Kidney epithelial cell (primary cell): ENCODE measurements at places on chromosomes 12 and 14. TPM values are rescaled to one million over a fixed set of nuclear protein-coding genes. Genes with fewer than 3 reads are reported as not detected.

Gene LRP10
- total RNA-seq: 124 and 150 TPM in 2 replicates

Gene SDR9C7
- not detected in 2 replicates for total RNA-seq

Gene PIK3C2G
- total RNA-seq: 0.07 and 0.13 TPM in 2 replicates

Gene ALDH1L2
- total RNA-seq: 15.0 and 15.5 TPM in 2 replicates

Gene RNASE8
- not detected in 2 replicates for total RNA-seq

Gene OR6S1
- not detected in 2 replicates for total RNA-seq

Gene CRIP2
- total RNA-seq: 101 and 128 TPM in 2 replicates

GRCh38 chr12:63319386-63319785, 168.4 kb upstream of the AVPR1A start:
- DNase-seq: peak; percentile 72

DNA sequence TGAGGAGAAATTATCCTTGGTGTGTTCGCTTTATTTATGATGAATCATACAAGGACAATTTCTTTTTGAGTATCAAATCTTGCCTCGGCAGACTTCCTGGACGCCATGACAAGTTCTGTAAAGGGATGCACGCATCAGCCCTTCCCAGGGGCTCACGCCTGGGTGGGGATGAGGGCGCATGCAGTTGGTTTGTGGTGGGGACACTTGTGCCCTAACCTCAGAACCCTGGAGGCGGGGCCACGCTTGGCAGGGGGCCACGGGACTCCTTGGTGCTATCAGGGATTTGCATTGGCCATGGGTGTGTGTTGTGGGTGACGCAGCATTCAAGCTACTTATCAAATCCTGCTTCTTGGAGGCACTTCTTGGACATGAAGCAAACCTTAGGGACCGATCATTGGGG, 143.8 kb upstream of the RTL1 start:
- DNase-seq: no peak

DNA sequence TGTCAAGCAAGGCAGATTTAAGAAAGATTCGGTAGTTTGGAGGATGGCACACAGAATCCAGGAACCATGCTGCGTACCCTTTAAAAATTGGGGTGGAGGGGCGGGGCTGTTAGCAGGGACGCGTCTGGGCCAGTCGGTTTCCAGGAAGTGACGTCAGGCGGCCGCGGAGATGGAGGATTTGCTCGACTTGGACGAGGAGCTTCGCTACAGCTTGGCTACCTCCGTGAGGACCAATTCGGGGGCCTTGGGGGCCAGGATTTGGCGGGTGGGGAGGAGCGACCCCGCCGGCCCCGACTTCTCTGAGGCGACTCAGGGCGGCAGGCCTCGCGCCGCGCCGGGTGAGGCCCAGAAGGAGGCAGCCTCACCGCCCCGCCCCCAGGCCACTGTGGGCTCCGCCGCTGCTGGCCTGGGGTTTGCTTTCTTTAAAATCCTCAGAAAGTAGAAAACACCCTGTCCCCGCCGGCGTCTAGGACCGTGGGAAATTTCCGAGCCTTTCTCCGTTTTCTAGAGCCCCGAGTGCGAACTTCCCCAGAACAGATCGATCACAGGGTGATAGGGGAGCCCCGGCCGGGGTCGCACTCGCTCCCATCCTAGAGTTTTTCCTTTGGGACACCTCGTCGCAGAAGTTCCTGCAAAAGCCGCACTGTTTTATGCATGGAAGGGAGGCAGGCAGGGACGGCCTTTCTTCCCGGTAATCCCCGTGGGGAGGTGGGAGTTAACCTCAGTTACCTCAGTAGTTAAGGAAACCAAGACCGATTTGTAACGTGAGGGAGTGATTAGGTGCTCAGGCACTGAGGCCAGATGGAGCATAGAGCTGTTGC, at the start of gene IFT43:
IFT43 (plus strand) TSS at position 146 of the 821 bp plus-strand sequence; CDS start at position 170, 24 bp downstream.
- no peak for DNase-seq

- DNase-seq: no peak
Measured at GRCh38 chr14:70563417-70563816, 28.6 kb upstream of the ADAM20 start.

DNA sequence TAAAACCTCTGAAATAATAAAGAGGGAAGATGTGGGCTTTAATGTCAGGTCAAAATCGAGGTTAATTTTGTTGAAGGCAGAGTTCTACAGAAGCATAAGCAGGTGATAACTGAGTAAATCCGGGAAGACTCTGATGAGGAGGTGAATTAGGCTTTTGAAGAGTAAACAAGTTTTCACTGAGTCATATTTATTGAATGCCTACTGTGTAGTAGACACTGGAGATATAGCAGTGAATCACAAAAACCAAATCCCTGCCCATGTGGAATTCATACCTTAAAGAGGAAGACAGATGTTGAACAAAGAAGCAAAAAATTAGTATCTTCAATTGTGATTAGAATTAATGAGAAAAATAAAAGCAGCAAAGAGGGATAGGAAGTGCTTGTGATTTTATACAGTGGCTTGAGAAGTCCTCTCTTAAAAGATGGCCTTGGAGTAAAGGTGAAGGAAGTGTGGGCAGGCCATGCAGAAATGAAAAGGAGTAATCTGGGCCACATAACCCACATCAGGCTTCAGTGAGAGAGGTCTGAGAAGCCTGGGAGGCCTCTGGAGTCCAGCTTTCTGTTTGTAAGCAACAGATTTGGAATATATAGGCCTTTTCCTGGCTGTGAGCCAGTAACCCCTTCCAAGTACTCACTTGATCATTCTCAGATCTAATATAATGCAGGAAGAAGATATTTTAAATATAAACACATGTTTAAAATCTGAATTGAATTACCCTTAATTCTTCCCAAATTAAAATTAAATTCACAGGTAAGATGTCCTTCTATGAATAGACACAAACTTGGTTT, 46.7 kb downstream of the BHLHE41 start:
- DNase-seq: no peak

- DNase-seq: no peak
Measured at GRCh38 chr12:46831335-46832129, 5.7 kb upstream of the SLC38A4 start.

DNA sequence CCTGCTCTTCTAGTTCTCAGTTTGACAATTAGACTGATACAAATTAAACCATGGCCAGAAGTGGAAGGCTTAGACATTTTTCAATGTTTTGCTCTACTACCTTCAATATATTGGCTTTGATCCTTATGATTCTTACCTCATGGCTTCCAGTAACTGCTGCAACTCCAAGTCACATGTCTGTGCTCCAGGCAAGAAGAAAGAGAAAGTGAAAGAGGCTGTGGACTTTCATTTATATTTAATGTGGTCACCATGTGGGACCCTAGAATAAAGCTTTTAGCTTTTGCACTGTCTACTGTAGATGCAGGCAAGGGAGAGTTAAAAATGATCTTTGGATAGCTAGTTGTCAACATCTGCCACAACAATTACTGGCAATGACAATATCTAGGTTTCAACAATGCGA, 214.3 kb upstream of the PDE3A start:
- no peak for DNase-seq

- DNase-seq: no peak
Measured at GRCh38 chr14:53742233-53742620, 214.4 kb downstream of the BMP4 start.

GRCh38 chr14:101884089-101884933, 80.1 kb upstream of the DYNC1H1 start:
- no peak for DNase-seq

- no peak for DNase-seq
Measured at GRCh38 chr12:47803191-47803875, 16.4 kb downstream of the HDAC7 start.

GRCh38 chr12:109535231-109535862, 38.0 kb downstream of the MMAB start:
- DNase-seq: no peak

- DNase-seq: peak; percentile 31
Measured at GRCh38 chr12:15268927-15269552, 47.8 kb upstream of the RERG start.

DNA sequence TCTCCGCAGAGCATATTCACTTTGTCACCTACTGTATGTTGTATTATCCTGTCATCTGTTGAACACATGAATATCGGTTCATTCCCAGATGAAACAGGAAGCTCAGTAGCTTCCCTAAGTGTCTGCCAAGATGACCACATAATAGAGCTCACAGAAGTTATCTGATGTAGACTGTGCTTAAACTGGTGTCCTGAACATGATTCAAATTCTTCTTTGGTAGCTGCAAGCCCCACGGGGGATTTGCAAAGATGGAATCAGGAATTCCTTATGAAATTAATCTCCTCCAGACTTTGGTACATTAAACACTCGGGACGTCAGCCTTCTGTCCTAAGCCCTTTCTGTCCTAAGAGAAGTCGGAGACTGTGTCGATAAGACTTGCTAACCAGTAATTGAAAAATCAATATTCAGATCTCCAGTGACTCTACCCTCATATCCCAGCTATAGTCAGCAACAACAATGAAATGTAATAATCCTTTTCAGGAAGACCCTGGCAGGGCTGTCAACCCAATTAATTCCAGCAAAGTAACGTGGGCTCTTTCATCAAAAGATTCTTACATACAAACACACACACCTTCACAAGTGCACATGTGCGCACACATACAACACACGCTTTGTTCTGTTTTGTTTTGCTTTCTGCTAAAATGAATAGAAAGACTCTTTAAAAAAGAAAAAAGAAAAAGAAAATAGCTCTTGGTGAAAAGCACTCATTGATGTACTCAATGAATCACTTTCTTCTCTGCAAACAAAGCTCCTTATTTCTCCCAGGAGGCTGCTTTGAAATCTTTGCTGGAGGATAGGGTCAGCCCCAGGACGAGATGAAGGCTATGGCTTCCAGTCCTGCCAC, 127.2 kb downstream of the RIMBP2 start:
- no peak for DNase-seq

- peak; percentile 86 for DNase-seq
Measured at GRCh38 chr12:15700595-15700994, 88.6 kb downstream of the EPS8 start.

DNA sequence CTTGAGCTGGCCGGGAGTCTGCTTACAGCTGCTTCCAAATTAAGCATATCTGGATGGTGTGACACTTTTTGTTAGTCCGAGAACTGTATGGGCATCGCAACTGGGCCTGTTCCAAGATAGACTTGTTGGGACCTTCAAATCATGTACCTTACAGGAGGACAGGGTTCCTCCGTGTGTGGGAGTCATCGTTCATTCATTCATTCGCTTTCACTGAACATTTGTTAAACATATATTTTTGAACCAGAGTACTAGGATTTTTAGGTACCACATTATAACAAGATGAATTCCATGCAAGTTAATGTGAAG, 387 bp upstream of the IPO8 start:
- DNase-seq: no peak

- DNase-seq: no peak
Measured at GRCh38 chr14:71452987-71453386, 479.2 kb upstream of the RGS6 start.

- peak; percentile 38 for DNase-seq
Measured at GRCh38 chr14:77799863-77800730, at the start of gene ADCK1. Gene ADCK1 (plus strand): TSS chr14:77800109. CDS start chr14:77818979, 18,870 bp downstream.

DNA sequence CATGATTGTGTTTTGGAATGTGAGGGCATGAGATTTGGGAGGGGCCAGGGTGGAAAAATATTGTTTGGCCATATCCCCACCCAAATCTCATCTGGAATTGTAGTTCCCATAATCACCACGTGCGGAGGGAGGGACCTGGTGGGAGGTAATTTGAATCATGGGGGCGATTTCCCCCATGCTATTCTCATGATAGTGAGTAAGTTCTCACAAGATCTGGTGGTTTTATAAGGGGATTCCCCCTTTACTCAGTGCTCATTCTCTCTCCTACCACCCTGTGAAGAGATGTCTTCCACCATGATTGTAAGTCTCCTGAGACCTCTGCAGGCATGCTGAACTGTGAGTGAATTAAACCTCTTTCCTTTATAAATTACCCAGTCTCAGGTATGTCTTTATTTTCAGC, 15.7 kb downstream of the OR10P1 start:
- DNase-seq: no peak

GRCh38 chr12:106189341-106189740, 50.6 kb upstream of the NUAK1 start:
- DNase-seq: no peak

DNA sequence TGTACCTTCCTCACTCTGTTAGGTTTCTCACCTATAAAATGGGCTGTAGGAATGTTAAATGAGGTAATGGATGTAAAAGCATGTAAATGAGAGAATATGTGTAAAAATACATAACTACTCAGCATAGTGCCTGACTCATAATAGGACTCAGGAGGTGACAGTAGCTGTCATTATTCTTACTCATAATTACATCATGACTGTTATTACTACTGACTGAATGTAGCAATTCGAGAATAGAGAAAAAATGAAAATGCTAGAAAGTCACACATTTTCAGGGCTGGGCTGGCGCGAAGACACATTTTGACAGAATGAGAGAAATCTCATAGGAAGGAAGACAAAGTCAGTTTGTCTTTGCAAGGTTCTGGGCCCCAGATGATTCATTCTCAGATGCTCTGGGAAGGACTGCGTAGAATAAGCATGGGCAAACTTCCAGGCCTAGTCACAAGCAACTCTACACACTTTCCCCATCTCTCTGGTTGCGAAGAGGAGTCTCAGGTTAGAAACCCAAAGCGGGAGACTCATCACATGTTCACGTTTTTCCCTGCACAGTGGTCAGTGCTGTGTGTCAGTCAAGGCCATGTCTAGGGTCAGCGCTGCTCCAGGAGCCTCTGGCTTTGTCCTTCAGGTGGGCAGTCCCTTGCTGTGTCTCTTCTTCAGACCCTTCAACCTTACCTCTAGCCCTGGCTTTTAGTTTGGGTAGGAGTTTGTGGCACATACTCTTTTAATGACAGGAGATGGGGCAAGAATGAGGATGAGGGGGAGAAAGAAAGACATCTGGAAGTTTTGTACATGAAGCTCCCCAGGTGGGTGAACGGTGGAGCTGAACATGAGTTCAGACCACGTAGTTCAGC, 8.4 kb downstream of the GPRC5A start:
- DNase-seq: peak; percentile 84

DNA sequence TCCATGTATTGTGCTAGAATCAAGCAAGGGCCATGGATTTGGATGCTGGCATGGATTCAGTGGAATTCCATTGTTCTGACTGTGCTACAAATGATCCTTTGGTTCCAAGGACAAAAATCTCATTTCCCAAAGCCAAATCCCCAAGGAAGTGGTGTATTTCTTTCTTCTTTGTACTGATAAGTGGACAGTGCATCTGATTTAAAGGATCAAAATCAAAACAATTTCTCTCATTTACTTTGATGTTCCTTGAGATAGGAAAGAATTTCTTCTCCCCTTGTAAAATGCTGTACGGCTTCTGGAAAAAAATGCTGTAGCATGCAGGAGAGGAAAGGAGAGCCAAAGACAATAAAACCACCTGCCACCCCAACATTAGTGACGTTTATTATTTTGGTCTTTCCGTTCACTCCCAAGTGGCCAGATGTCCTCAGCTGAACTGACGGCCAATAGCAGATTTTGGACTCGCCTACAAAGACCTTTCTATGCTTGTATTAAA, 185.7 kb downstream of the PRKD1 start:
- no peak for DNase-seq

GRCh38 chr14:104476437-104476836, 103.1 kb upstream of the C14orf180 start:
- no peak for DNase-seq
